Umbilical cord (tissue), 2 donors: ENCODE measurements at places on chromosomes 11 and 22. TPM values are rescaled to one million over a fixed set of nuclear protein-coding genes. Genes with fewer than 3 reads are reported as not detected.

- DNase-seq, result no peak
Measured at GRCh38 chr11:12942157-12942556, 67.0 kb upstream of the RASSF10 start.

DNA sequence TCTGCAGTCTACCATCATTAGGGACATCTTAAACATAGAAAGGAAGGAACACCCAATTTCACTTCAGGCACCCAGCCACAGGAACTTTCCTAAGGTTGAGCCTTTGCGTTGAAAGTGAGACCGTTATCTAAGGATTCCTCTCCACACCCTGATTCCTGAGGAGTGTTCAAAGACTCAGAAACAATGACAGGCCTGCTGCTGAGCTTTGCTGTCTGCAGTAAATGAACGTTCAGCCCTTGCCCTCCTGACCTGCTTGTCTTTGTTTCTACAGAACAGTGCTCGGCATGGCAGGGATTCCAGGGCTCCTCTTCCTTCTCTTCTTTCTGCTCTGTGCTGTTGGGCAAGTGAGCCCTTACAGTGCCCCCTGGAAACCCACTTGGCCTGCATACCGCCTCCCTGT is 7.0 kb downstream of the PRSS23 start:
- no peak for DNase-seq

MAPK8IP1 gene
- 7.7 TPM for total RNA-seq

- peak; percentile 44 for DNase-seq
Measured at GRCh38 chr11:115527534-115528125, 23.4 kb upstream of the CADM1 start.

DNA sequence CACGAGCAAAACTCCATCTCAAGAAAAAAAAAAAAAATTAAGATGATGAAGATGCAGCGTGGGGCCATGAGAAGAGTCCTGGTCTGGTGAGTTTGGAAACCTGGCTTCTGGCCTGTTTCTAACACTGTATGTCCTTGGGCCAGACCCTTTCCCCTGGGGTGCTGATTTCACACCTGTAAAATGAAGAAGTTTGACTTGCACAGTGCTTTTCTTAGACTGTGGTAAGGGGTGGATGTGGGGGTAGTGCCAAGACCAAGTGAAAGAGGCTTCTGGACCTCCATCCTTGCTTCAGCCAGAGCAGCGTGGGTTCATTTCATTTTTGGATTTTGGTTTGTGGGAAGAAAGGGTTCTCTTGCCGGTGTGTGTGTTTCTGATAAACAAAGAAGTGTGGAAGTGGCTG is 42.1 kb downstream of the PTPRJ start:
- no peak for DNase-seq

DDX25 gene
- total RNA-seq, result 2.2 TPM

DNA sequence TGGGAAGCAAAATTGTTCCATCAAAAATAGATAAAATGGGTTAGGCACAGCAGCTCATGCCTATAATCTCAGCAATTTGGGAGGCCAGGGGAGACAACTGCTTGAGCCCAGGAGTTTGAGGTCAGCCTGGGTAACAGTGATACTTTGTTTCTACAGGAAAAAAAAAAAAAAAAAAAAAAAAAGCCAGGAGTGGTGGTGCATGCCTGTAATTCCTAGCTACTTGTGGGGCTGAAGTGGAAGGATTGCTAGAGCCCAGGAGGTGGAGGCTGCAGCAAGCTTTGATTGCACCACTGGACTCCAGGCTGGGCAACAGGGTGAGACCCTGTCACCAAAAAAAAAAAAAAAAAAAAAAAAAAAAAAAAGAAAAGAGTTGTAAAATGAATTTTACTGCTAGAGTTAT is 49.6 kb downstream of the KIF18A start:
- no peak for DNase-seq

- DNase-seq, result no peak
Measured at GRCh38 chr22:49469896-49470740, 357.6 kb downstream of the BRD1 start.

GRCh38 chr22:16774911-16775500 is 50.2 kb downstream of the XKR3 start:
- no peak for DNase-seq

DNA sequence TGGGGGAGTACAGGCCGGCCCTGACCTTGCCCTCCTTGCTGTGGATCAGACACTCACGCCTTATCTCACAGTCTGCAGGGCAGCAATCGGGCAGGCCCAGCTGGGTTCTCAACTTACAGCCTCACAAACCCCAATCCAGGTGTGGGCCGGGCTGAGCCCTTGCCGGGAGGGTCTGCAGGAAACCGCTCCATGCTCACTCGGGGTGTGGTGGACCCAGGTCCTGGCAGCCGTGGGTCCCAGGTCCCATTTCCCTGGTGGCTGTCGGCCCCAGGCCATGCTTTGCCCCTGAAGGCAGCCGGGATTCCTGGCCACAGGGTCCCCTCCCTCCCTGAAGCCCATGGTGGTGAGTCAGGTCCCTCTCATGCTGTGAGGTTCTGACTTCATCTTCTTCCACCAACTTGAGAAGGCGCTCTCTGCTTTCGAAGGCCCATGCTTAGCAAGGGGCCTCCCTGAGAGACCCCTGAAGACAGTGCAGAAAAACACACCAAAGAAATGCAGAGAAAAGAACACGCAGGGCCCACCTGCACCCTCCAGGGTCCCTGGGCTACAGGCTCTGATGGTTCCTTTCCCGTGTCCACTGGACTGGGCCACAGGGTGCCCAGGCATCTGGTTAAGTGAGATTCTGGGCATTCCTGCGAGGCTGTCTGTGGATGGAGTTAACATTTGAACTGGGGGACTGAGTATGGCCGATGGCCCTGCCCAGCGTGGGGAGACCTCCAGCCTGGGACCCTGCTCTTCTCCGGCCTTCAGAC is 588.2 kb downstream of the BRD1 start:
- DNase-seq, result no peak

- no peak for DNase-seq
Measured at GRCh38 chr11:95121698-95122097, 32.1 kb downstream of the ENDOD1 start.

DNA sequence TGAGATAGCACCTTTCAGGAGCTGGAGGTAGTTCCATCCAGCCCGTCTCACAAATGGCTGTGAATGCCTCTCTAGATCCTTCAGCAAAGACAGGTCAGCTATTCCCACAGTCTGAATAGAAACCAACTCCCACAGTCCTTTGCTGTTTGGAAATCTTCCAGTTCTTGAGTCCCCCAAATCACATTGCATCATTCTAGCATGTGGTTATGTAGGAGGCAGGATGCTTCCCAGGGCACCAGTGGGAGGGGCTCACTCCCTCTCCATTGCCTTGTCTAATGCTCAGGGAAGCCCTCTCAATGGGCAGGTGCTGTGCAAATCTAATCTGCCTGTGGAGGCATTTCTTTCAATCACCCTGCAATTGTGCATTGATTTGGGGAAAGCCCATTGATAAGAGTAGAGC is 14.6 kb downstream of the NAV2 start:
- DNase-seq, result peak; percentile 92

TREH gene
- not detected for total RNA-seq

DNA sequence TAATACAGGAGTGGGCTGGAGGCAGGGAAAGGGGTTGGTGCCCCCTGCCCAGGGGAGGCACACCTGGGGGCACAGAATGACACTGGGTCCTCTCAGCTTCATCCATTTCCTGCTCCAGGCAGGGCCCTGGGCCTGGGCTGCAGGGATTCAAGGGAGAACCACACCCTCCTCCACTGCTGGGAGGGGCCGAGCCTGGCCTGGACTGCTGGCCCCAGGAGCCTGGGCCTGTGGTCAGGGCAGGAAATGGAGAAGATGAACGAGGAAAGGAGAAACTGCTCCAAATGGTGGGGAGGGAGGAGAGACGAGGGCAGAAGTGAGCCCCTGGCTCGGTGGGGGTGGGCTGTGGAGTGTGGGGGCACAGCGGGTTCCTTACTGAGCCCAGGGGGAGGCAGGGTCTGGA is 38.1 kb upstream of the KCNQ1OT1 start:
- DNase-seq, result peak; percentile 71

- DNase-seq, result no peak
Measured at GRCh38 chr11:102202972-102203371, 92.7 kb downstream of the YAP1 start.

OR52K2 gene
- total RNA-seq, result not detected

DNA sequence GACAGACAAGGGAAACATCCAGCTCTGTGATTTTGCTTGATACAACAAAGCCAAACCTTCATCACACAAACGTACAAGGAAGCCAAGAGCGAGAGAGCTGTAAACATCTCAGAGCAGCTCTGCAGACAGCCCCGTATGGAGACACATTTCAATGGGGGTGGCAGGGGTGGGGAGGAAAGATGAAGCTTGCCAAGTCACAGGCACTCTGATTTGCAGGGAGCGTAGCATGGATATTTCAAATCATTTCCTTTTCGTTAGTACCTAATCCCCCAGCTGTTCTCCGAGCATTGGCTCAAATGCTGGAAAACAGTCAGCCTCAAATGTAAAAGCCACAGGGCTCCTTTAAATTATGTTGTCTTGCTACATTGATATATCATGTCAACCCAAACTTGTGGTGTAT is 458.9 kb upstream of the CADM1 start:
- peak; percentile 67 for DNase-seq

DNA sequence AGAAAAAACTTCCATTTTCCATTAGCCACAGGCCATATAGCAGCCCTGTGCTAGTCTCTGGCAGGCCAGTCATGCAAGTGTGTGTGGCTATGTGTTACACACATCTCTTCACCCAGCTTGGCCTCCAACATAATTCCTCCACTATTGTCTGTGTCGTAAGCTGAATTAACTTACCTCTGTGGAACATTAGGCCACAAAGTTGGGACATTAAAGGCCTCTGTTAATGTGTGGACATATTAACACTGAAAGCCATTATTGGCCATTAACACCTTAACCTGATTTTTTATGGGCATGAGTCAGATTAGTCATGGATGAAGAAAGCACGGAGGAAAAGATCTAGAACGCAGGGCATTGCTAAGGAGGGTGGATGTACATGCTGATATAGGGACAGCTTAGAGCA is 100.1 kb downstream of the DBX1 start:
- DNase-seq, result no peak

DNA sequence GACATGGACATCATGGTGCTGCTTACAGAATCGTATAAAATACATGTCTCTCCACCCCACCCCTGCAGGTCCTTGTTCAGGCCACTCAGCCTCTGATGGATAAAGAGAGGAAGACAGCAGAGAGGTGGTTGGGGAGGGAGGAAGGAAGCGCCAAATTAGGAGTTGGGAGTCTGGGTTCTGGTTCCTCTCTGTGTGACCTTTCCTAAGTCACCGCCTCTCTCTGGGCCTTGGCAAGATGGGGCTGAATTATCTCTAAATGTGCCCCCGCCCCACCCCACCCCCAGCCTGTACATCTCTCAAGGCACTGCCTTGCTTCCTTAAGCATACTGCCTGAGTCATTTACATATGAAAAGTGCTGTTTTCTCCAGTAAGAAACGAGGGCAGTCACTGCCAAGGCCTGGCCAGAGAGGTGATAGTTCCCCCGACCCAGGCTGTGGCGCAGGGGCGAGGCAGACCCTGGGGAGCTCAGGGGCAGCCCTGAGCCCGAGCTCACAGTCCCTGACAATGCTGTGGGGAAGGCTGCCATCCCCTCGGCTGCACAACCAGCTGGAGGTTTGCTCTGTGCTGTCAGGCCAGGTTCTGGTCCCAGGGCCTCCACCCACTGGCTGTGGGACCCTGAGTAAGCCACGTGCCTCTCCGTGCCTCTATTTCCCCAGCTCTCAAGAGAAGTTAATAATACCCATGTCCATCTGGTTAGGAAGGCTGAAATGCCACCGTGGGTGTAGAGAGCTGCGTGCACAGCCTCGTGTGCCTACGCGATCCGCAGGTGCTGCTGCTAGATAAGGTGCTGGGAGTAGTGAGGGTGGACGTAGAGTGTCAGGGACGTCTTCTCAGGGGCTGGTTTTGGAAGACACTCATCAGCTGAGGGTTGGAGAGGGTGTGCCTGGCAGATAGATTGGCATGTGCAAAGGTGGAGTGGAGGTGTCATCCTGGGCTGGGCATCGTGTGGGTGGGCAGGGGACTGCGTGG is 55.3 kb downstream of the CACNA1I start:
- peak; percentile 15 for DNase-seq

DNA sequence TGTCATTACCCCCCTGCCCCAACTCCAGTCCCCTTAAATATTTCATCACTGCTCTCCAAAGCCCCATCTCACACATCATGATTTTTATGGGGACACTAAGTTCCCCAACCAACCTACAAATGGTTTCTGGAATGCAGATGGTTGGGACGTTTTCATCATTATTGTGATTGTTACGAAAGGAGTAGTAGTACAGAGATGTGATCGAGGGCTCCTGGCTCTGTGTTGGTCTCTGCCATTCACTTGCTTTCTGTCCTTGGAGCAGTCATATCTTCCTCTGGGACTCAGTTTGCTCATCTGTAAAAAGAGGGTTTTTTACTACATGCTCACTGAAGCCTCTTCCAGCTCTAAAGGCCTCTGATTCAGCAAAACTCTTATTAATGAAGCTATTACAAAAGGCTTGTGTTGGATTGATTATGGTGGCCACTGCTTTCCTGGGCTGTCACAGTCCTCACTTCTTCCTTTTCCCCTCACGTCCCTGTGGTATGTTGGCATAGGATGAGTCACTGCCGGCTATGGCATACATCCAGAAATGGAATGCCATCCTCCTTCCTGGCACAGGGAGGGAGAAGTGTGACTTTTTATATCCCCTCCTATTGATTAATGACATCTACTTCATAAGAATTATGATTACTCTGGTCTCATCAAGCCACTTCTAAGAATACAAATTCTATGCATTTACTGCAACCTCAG is 593.7 kb downstream of the METTL15 start:
- DNase-seq, result no peak

CD3E gene
- not detected for total RNA-seq

DNA sequence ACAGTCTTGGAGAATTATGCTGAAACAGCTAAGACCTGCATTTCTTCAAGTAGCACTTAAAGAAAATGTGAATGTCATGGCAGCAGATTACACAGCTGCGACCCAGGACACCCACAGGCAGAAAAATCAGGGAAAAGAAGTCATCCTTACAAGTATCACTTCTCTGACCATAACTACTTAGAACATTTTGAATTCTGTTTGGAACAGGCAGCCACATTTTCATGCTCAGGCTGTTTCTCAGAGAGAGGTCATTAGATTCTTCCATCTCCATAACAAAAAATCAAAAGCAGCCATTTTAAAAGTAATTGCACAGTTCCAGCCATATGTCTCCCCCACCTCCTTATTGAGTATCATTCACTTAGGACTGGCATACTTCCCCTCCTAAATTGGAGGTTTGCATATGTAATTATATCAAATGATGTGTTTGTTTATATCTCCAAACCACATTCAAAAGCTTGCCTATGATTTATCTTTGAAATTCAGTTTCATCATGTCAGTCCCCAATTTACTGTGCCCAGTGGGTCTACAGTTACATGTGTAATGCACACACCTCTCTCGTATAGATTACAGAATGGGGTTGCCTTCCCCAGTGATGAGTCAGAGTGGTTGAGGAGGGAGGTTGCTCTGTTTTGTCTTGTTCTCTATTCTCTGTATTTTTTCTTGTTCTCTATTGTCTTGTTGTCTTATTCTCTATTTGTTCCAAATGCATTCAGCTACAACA is 276.5 kb upstream of the MTNR1B start:
- no peak for DNase-seq

DNA sequence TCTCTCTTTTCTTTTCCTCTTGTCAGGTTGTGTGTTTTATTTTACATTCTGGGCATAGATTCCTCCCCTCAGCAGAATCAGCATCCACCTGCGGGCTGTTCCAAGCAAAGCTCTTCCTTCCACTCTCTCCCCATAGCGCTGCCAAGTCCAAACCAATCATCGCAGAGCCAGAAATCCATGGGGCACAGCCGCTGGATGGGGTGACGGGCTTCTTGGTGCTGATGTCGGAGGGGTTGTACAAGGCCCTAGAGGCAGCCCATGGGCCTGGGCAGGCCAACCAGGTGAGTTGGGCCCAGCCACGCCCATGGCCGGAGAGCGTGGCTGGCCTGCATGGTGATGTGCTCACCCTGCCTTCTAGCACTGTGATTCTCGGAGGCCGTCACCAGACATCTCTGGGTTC is 22.1 kb downstream of the TAB1 start:
- DNase-seq, result no peak
